CD4-positive, alpha-beta T cell treated with Interleukin-10 for 1 hour (primary cell): ENCODE measurements at places on chromosomes 7 and 10.

GRCh38 chr10:118871244-118871865 lies 116.6 kb upstream of the CACUL1 start:
- no peak for DNase-seq

DNA sequence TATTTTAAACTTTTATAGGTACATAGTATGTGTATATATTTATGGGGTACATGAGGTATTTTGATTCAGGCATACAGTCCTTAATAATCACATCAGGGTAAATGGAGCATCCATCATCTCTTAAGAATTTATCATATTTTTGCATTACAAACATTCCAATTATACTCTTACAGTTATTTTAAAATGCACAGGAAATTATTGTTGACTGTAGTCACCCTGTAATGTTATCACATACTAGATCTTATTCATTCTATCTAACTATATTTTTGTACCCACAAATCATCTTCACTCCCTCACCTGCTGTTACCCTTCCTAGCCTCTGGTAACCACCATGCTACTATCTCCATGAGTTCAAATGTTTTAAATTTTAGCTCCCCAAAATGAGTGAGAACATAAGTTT lies 56.3 kb upstream of the FAM3C start:
- DNase-seq: no peak

GRCh38 chr7:47818796-47819606 lies 129.3 kb downstream of the PKD1L1 start:
- peak; percentile 30 for DNase-seq

DNA sequence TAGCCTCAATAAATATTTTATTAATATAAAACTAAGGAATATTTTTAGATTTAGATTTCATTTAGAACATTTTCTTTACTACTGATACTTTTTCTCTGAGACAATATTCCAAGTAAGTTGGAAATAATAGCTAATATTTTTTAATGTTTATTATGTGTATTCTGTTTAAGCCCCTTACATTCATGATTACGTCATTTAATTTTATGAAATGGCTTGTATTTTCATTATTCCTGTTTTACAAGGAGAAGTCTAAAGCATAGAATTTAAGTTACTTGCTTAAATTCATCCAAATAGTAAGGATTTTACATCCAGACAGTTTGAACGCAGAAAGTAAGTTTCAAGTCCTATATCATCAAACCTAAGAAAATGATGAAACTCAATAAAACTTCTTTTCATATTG lies 6.1 kb downstream of the DGKB start:
- no peak for DNase-seq

- no peak for DNase-seq
These were observed 180.5 kb downstream of the DYNC1I1 start for GRCh38 chr7:95952851-95953250.

- no peak for DNase-seq
These were observed 6.8 kb downstream of the PON1 start for GRCh38 chr7:95317546-95317945.

GRCh38 chr10:100904917-100905316 lies 7.8 kb upstream of the SLF2 start:
- no peak for DNase-seq

- DNase-seq: no peak
These were observed 777.3 kb downstream of the CCSER2 start for GRCh38 chr10:85105614-85106255.

GRCh38 chr7:111840528-111840927 lies 278.2 kb upstream of the IMMP2L start:
- no peak for DNase-seq

DNA sequence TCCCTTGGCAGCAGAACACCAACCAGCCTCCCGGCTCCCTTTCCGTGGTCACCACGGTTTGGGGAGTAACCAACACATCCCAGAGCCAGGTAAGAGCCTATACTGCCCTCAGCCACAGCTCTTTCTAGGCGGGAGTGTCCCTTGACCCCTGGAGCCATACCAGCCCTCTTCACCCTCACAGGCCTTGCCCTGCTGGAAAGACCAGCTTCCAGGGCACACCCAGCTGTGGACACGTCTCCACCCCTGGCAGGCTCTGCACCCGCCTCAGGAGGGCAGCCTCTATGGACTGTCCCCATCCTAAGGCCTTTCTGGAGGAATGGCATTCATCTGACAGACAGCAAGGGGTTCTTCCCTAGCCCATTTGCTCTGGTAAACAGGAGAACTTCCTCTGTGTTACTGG lies 57.5 kb upstream of the PPIF start:
- DNase-seq: no peak

DNA sequence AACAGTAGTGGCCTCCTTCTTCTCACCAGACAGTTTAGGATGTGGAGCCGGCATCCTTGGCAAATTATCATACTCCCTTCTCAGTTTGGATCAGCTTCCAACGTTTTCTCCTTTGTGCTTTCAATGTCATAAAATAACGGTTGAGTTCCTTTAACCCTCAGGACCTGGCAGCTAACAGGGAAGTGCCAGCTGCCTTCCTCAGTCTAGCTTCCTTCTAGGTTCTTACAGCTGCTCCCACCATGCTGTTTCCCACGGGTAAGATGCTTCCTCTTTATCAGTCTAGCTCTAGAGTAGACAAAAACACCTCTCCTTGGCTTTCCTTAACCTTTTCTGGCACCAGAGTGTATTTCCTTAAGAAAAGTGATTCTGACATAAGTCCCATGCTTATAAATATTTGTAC lies 33.2 kb downstream of the BLVRA start:
- no peak for DNase-seq

DNA sequence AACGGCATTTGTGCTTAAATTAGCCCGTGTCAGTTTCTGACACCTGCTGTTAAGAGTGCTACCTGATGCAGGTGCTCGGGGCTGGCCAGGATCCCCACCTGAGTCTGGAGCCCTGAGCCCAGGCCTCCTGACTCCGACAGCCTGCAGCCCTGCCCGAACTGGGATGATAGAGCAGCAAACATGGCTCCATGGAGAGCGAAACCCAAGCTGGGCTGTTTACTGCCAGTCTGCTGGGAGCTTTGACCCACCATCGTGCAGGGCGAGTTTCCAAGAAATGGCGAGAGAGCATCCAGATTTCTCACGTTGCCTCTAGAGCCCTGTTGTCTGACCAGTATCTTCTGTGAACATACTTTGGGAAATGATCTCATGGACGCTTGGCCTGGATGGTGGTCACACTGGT lies 66.2 kb downstream of the MGMT start:
- DNase-seq: no peak
